Fibroblast of skin of right biceps (primary cell): ENCODE measurements at places on chromosomes 7 and 10.

GRCh38 chr10:30216821-30217220 lies 132.3 kb downstream of the MTPAP start:
- DNase-seq = no peak

DNA sequence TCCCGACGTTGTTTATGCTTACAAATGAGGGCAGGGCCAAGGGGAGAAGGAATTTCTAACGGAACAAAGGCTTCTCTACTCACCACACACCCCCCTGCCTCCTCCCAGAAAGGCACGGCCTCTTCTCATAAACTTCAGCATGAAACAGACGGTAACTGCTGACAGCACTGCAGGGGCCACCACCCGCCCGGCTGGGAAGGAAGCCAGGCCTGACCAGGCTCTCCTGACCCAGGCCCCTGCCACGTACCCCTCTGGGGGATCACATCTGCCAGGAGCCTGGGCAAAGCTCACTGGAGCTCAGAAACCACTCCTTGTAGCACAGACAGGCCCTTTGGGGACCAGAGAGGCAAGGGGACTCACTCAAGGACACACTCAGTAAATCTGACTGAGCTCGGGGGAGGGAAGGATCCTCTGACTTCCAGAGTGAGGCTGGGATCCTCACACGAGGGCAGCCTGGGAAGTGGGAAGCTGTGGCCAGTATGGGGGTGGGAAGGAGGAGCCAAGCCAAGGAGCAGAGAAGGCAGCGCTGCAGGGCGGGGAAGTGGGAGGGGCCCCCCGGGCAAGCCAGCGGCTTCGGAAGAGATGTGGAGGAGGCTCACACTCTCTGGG lies 46.1 kb downstream of the ZCCHC24 start:
- peak; percentile 95 for DNase-seq

GRCh38 chr7:100069991-100070390 lies 11.5 kb downstream of the ZNF3 start:
- DNase-seq = no peak

GRCh38 chr10:42827201-42827600 lies 44.6 kb downstream of the BMS1 start:
- DNase-seq = no peak

DNA sequence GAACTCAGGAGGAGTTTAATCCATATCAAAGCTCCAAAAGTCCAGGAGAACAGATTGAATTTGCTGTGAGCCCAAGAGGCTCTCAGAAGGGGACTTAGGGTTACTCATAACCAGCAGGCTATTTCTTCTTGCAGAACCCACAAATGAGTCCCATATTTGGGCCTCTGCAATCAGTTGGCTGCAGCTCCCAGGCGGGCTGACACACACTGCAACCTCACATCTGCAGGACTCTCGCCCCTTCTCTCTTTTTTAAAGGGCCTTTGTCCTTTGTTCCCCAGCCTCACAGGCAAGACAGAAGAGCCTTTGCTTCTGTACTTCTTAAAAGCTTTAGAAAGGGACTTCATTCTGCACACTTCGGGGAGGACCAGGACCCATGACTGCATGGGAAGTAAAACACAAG lies 26.7 kb downstream of the CREB3L2 start:
- peak; percentile 74 for DNase-seq

DNA sequence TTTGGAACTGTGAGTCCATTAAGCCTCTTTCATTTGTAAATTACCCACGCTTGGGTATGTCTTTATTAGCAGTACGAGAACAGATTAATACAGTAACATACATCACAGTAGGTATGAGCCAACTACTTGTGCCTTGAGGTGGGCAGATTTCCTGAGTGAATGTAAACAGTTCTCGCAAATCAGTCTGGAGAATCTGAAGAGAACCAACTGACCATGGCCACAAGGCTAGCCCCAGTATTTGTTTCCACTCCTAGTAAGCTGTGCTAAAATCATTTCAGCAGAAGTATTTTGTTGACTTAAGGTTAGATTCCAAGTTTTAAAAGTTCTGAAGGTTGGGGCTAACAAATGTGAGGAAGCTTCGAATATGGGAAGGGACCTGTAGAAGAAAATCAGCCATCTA lies 82.9 kb downstream of the NOD1 start:
- no peak for DNase-seq

- no peak for DNase-seq
Measured at GRCh38 chr7:111568870-111569462, 6.7 kb upstream of the IMMP2L start.

DNA sequence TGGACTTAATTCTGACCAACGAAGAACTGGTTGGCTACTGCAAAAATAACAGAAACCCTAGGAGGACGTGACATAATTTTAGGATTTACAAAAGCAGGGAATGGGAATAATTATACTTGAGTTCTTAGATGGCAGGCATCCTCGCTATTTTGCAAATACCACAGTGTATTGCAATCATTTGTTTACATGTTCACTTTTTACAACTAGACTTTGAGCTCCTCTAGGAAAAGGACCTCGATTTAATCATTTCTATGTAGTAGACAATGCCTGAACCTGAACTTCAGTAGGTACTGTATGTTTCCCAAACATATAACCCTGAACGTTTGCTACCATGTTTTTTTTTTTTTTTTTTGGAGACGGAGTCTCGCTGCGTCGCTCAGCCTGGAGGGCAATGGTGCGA lies 137.7 kb downstream of the CNOT4 start:
- DNase-seq = no peak

DNA sequence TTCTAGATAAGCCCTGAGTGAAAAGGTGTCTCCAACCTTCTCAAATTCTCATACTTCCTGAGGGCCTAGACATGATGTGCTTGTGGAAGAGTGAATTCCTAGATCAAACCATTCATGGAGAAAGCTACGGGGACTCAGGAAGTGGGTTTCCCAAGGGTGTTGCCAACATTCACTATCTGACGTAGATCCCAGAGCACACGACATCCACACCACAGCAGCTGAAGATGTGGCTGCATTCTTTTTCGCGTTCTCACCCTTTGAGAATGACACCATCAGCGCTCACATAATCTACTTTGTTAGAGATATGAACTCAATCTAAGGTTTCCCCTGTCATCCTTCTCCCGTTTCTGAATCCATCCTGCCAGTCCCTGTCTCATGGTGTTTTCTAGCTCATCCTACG lies 290.8 kb downstream of the DNAJB6 start:
- no peak for DNase-seq

DNA sequence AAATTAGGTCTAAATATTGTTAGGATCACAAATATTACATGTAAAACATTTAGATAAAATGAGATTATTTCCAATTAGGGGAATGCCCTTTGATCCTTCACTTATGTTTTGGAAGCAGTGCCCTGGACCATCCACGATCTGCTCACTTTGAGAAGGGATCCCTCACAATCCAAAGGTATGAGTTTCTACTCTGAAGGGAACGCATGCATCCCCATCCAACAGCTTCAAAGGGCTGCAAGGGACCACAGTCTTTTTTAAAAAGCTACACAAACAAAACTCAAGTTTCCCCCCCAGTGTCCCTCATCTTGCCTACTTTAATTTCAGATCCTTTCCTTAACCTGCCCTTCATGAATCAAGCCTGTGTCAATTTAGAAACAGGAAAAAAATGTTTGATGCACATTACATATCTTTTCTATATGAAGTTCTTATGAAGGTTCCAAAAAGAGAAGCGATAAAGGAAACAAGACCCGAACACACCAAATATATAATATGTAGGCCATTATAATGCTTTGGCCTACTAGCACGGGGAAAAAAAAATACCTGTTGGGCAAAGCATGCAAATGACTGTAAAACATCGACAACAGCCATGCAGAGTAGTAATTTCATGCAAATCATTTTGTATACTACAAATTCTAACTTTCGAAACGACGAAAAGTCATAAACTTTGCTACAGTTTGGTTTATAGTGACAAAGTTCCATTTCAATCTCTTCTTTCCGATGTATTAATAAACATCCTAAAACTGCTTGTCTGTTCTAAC lies 2.0 kb downstream of the EIF3A start:
- DNase-seq = no peak

DNA sequence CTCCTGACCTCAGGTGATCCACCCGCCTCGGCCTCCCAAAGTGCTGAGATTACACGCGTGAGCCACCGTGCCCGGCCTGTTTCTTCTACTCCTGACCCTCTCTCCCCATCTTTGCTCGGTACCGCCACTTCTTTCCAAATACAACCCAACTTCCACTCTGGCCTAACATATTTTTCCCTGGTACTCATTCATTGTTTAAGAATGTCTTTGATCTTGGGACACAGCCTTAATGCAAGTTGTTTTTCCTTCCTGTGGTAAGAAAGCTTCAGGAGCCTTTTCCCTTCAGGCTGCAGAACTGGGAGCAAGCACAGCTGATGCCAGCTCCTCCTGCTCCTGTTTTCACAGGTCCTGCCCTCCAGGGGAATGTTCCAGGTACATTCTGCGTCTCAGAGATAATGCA lies 13.7 kb downstream of the CALML3 start:
- peak; percentile 55 for DNase-seq

DNA sequence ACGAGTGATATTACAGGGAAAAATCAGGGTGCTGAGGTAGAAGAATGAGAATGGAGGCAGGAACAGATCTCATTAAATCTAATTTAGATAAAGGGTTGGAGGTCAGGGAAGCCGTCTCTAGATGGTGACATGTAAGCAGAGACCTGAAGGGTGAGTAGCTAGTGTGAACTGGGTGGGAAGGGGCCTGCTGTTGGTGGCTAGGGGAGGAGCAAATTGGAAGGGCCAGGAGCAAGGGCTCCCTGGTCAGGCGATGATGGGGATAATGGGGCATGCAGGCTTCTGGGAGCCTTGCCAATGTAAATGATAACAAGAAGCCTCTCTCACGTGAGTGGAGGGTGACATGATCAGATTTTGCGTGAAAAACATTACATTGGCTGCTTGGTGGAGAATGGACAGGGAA lies 76.3 kb downstream of the WDFY4 start:
- DNase-seq = no peak
